ENCODE measurements at places on chromosomes 2 and 18. TPM values are rescaled to one million over a fixed set of nuclear protein-coding genes. Genes with fewer than 3 reads are reported as not detected.

GRCh38 chr18:69786427-69786826, 161.2 kb downstream of the CD226 start:
- no peak for DNase-seq

DNA sequence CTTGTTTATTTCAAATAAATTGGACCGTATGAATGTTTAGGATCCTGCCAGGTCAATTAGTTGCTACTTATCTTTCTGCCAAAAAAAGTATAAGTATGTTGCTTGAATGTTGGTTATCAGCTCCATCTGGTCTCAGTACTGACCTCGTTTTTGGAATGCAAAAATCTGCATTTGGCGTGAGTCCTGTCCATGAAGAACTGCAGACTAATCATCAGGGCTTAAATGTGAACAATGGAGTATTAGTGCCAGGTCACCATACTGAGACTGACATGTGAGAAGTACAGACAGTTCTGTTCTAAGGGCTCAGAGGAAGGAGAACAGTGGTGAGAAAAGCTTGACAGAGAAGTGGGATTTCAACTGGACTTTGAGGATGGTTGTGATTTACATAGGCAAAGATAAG, 393.1 kb upstream of the SLC14A2 start:
- no peak for DNase-seq

The KCNG2 gene
- not detected for total RNA-seq

The C18orf32 gene
- 17.3 TPM for total RNA-seq

DNA sequence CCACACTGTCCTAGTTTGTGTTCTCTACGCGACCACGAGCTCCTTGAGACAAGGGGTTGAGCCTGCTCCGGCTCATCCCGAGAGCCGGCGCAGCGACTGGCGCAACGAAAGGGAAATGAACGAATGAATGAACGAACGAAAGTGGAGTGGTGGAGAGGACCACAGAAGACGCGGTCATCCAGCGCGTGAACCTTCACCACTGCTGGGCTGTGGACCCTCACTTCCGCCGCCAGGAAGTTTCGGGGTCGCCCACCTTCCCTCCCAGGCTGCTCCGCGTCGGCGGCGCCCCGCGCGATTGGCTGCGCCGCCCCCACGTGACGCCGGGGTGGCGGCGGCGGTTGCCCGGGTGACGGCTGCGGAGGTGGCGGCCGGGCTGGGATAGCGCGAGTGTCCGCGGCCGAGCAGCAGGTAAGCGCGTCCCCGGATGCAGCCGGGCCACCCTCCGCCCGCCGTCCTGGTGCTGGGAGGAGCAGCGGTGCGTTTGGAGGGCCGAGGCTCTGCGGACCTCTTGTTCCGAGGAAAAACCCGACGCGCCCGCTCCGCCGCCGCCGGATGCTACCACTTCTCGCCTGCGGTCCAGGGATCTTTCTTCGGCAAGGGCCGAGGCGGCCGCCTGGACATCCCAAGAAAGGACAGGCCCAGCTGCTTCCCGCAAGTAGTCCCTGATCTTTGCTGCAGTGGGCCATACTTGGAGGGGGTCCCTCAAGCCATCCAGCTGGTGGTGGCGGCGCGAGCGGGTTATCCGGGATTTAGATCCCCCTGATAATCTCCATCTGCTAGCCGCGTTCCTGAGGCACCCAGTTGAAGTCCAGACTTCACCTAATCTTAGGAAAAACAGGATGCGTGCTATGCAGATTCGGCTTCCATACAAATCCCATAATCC, at the start of gene ARMC9:
TSS of gene ARMC9 (plus strand) at position 341 of the 883 bp plus-strand sequence. CDS start 7,608 bp downstream, outside the sequence.
- peak; percentile 72 for DNase-seq

GRCh38 chr2:112733456-112733855, 12.6 kb downstream of the NT5DC4 start:
- no peak for DNase-seq

The BCL11A gene
- 12.7 TPM for total RNA-seq

GRCh38 chr2:190361572-190361971, 18.2 kb downstream of the INPP1 start:
- DNase-seq, result no peak

The GNAL gene
- total RNA-seq, result 40.8 TPM

DNA sequence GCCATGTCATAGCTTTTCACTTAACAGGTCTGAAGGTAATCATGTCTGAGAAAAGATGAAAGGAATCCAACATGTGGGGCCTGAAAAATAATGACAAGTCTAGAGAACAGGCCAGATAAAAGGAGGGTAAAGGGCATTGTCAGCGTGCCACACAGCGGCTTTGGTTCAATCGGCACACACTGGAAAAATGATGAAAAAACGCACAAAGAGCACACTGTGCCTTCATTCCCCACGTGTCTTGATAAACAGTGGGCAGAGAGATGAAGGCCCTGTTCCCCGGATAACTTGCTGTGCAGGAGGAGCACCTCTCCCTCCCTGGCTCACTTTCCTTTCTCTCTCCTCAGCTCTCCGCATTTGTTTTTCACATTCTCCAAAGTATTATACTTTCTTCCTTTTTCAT, 766.3 kb downstream of the TDRD15 start:
- no peak for DNase-seq

DNA sequence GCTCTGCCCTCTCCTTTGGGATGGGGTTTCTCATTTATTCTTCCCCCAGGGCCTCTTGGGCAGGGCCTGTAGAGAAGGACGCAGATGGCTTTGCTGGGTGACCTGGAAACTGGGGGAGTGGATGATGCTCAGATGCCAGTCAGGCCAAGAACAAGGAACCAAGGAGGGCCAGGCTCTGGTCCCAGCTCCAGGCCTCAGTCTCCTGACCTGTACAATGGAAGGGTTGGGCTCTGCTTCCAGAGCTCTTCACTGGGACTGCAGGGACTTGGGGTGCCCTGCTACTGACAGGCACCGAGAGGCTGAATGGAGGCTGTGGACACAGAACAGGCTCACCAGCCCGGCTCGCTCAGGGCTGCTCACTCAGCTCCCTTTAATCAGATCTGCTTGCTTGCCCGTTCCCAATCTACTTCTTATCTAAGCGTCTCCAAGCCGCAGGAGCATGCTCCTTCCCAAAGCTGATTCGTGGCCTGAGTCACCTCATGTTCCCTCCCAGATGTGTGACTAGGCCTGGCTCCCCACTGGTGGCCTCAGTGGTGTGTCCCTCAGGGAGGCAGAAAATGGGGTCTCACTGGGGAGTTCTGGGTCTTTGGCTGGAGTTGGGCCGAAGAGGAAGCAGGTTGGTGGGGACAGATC, 82.6 kb upstream of the ODC1 start:
- DNase-seq, result no peak

The ANKRD62 gene
- total RNA-seq, result not detected

- no peak for DNase-seq
These were observed 25.7 kb downstream of the SCN7A start for GRCh38 chr2:166468124-166469024.

- no peak for DNase-seq
These were observed 92.3 kb downstream of the PRKCE start for GRCh38 chr2:45743531-45744396.

DNA sequence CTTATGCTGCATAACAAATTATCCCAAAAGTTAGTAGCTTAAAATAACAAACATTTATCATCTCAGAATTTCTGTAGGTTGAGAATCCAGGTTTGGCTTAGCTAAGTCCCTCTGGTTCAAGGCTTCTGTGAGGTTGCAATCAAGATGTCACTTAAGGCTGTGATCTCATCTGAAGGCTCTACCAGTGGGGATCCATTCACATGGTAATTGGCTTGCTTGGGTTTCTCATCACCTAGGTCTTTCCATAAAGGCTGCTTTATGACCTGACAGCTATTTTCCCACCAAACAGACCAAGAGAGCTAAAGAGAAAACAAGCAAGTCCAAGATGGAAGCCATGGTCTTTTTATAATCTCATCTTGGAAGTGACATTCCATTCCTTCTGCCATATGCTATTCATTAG, 137.3 kb downstream of the DTNA start:
- DNase-seq, result no peak

- no peak for DNase-seq
These were observed 31.3 kb upstream of the DNAH7 start for GRCh38 chr2:196099916-196100315.

The ABCG8 gene
- not detected for total RNA-seq

GRCh38 chr2:71303849-71304248, 27.7 kb upstream of the ZNF638 start:
- peak; percentile 91 for DNase-seq

GRCh38 chr2:230913406-230914143, 11.5 kb downstream of the GPR55 start:
- no peak for DNase-seq

Data from mammary epithelial cell (primary cell).